ENCODE measurements at places on chromosomes 3 and 15.

- no peak for DNase-seq
Measured at GRCh38 chr15:67840749-67841512, 1.1 kb upstream of the RNU6-1 start.

DNA sequence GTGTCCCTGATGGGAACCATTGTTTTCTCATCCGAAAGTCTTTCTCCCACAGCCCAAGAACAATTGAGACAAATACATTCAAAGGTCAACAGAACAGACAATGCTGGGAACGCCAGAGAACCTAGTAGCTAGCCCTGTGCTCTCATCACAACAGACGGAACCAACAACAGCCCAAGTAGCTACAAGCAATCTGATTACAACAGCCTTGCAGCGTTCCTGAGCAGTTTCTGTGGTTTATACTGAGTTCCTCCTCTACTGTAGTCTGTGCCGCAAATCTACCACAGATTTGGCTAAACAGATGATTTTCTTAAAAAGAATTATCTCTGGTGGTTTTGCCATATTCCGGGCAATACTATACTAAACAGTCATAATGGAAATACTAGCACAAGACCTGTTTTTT is 435.6 kb downstream of the MECOM start:
- no peak for DNase-seq

GRCh38 chr15:58440922-58441321 is 9.1 kb downstream of the LIPC start:
- no peak for DNase-seq

- DNase-seq = no peak
Measured at GRCh38 chr3:28504976-28505375, 156.4 kb upstream of the AZI2 start.

GRCh38 chr3:10322352-10322710 is 1.4 kb upstream of the SEC13 start:
- DNase-seq = no peak

GRCh38 chr3:69181592-69182211 is 59.3 kb upstream of the LMOD3 start:
- no peak for DNase-seq

- no peak for DNase-seq
Measured at GRCh38 chr15:95795386-95795785, 535.1 kb upstream of the NR2F2 start.

GRCh38 chr15:92473756-92474155 is 80.1 kb downstream of the ST8SIA2 start:
- no peak for DNase-seq

GRCh38 chr15:76964157-76964556 is 30.8 kb upstream of the PSTPIP1 start:
- DNase-seq = no peak

GRCh38 chr15:52749258-52749657 is 40.9 kb downstream of the ONECUT1 start:
- no peak for DNase-seq

GRCh38 chr3:66432767-66433521 is 67.9 kb downstream of the LRIG1 start:
- DNase-seq = no peak

DNA sequence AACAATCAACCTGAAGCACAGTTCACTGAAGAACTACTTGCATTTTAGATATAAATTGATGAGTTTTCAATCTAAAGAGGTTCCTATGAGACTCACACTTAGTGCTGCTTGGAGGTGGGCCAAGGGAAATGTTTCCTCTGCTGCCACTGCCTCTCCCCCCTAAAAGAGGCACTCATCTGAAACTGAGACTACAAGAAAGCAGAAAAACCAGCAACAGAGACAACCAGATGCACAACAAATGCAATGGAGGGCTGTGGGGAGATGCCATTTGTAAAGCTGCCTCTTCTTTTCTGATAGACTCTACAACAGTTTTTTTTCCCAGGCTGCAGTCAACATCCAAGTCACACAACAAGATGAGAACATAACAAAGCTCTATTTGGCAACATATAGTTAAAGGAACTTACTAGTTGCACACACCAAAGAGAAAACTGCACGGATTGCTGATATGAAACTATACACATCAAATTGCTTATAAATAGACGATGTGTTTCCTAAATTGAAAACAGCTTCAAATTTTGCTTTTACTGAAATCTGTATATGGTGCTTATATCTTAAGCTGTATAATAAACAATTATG is 11.0 kb downstream of the TSPAN3 start:
- DNase-seq = no peak

GRCh38 chr3:89165636-89166263 is 58.3 kb downstream of the EPHA3 start:
- DNase-seq = no peak

GRCh38 chr3:133977568-133977967 is 52.2 kb downstream of the SLCO2A1 start:
- no peak for DNase-seq

Data from spinal cord (tissue), 10 donors.